ENCODE measurements at places on chromosomes 16 and 17.

DNA sequence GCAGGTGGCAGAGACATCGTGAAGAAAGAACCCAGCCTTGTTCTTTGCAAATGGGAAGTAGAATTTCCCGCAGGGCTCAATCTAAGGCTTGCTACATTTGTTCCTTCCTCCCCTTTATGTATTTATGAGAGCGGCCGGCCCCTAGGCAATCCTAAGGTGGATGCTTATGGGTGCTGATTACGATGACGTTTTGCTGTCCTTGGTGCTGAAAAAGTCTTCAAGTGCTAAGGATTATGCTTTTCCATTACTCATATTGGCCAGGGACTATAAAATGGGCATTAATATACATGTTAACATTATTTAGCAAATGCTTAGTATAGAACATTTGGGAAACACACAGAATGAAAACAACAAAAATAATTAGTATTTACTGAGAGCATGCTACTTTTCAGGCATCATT, 313.3 kb upstream of the XYLT1 start:
- DNase-seq, result no peak

DNA sequence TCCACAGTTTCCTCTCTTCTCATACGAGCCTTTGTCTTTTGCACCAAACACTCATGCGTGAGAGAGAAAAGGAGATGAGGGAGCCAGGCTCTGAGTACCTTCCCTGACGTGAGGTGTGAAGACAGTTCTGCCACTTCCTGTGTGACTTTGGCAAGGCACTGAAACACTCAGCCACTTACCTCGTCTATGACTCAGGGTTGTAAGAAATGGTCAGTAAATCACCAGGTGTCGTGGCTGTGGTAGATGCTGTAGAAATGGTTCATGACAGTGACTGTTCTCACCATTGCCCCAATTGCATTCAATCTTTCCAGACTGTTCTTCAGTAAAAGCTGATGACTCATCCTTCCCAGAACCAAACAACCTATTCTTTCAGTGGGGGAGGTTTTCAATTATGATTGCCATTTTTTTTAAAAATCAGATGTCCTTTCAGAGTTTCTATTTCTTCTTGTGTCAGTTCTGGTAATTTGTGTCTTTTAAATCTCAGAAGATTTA, 49.2 kb upstream of the CBFA2T3 start:
- no peak for DNase-seq

DNA sequence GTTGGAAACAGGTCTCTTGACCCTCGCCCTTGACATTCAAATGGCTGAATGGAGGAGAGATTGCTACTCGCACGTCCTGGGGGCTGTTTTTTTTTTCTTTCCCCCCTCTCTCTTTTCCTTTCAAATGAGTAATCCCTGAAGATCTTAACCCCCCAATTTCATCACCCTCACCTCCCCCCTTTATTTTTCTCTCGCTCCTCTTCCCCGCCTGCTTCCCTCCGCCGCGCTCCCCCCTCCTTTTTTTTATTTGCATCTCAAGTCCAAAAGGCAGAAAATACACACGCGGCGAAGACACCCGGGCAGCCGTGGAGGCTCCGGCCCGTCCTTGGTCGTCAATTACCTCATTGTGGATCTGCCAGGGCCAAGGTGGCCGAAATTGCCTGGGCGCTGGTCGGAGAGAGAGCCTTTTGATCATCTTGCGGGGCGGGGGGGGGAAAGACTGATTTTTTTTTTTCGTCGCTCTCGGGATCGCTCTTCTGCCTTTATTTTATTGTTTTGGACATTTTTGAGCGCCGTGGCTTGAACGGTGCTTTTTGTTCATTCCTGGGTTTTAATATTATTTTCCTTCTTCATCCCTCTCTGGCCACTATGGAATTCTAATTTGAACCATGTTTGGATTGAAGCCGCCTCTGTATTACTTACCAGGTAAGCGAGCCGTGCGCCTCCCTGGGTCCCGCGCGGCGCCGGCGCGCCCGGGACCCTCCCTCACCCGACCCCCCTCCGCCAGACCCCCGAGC, 57.2 kb upstream of the GSE1 start:
- peak; percentile 39 for DNase-seq

DNA sequence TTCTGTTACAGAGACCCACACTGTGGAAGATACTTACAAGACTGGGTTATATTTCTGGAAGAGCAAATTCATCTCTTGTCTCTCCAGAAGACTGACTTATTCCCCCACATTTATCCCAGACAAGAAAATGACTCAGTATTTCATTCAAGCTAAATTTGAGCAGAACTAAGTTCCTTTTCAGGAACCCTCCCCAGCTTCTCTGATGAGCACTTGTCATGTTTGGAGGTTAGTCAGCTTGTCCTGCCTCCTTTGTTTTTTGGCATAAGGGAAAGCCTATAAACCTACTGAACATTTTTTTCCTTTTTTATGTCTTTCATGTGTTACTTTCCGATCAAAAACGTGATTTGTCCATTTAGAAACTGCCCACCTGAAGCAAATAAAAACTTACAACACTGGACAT, 198.0 kb downstream of the C16orf95 start:
- DNase-seq, result no peak

- no peak for DNase-seq
Measured at GRCh38 chr16:80407265-80407987, 133.4 kb upstream of the DYNLRB2 start.

DNA sequence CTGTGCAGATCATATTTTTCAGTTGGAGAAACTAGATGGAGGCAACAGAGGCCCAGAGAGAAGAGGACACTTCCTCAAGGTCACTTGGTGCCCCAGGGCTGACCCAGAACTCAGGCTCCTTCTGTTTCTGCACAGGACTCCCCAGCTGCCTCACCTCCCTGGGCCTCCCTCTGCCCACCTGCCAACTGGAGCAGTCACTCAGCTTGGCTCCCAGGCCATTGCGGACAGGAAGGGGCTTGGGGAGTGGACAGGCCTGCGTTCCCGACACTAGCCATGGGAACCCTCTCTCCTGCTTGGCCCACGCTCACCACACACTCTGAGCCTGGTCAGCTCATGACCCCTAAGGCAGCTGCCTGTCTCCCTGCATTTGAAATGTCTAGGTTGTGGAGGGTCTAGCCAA, 78.1 kb upstream of the BRD7 start:
- no peak for DNase-seq

All from NCI-H2227 treated with DMSO at 0.1 percent for 48 hours (cell line).